HCT116 (cell line): ENCODE measurements at places on chromosomes 5 and 9. TPM values are rescaled to one million over a fixed set of nuclear protein-coding genes. Genes with fewer than 3 reads are reported as not detected.

GRCh38 chr9:100204796-100205195 lies 105.8 kb downstream of the INVS start:
- no peak for DNase-seq

RASEF gene
- 0.12 TPM for total RNA-seq

LECT2 gene
- not detected for total RNA-seq

- peak; percentile 16 for DNase-seq
These were observed 8.7 kb downstream of the NREP start for GRCh38 chr5:111748304-111748763.

DNA sequence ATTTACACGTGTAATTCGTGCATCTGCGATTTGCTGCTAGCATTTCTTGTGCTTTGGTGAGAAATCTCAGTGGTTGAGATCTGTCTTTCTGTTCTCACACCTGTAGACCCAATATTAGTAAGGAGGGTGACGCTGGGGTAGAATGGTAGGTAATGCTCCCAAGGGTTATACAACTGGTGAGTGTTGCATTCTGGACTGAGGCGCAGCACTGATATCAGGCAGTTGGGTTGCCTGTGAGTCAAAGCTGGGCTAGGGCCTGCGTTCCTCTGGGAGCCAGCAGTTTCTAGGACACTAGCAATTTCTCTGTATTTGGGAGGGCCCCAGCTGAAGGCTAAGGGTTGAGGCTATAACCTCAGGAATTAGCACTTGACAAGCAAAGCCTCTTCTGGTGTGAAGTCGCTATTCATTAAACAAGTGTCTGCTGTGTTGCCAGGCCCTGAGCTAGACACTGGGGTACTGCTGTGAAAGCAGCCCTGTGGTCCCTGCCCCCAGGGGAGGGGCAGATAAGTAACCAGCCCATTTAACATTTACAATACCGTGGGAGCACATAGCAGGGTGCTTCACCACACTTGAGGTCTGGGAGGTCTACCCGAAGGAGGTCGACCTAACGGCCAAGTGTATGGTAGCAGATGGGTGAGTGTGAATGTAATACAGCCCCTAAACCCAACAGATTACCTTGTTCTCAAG lies 28.7 kb downstream of the LARP1 start:
- DNase-seq = no peak

DNA sequence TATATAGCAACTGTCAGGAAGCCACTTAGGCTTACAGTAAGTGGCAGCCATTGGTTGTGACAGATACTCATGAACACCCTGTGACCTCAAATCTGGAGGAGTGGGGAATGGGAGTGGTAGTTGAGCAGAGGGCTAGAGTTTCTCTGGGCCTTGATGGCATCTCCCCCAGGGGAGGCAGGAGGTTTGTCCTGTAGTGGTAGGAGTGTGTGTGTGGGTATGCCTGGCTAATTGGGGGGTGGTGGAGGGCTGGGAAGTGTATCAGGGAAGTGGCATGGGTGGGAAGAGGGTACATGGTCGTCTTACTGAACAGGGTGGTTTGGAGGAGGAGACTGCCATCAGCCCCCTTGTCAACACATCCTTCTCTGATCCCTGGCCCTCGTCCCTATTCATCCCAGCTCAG lies 71.5 kb downstream of the PSD2 start:
- no peak for DNase-seq

- DNase-seq = no peak
These were observed 43.2 kb downstream of the KCNT1 start for GRCh38 chr9:135745189-135745588.

- DNase-seq = no peak
These were observed 27.0 kb downstream of the TLE4 start for GRCh38 chr9:79598562-79599345.

CCL27 gene
- total RNA-seq = 1.0 TPM

GRCh38 chr9:93711002-93711401 lies 134.6 kb downstream of the PHF2 start:
- DNase-seq = no peak

GRCh38 chr5:16776611-16777251 lies 159.4 kb downstream of the MYO10 start:
- no peak for DNase-seq

INSL6 gene
- not detected for total RNA-seq

- DNase-seq = no peak
These were observed 43.6 kb downstream of the GADD45G start for GRCh38 chr9:89648247-89649000.

GRCh38 chr9:128919402-128920089 lies 1.2 kb upstream of the PHYHD1 start:
- DNase-seq = no peak

DNA sequence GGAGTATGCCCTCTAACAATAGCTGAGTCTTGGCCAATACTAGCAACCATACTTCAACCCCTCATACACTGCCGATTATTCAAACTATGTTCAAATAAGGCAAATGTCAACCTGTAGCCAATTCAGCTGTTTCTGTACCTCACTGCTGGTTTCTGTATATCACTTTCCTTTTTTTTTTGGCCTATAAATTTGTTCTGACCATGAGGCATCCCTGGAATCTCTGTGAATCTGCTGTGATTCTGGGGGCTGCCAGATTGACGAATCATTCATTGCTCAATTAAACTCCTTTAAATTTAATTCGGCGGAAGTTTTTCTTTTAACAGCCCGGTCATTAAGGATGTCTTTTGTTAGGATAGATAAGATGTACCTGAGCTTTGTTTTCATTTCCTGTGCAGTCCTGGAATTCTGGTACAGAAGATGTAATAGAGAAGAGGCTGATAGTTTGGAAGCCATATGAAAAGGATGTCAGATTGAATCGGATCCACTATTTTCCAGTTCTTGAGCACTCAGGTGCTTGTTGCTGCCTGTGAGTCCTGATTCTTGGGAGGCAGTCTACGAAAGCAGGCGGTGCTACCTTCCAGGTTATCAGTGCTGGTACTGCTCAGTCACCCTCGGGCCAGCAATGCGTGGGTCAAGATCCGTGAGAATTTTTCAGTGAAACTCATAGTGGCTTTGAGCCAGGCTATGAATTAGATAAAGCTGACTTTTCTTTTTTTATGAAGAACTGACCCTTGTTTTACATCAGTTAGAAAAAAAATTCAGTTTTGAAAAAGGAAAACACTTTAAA lies 106.2 kb upstream of the TUT7 start:
- no peak for DNase-seq

DNA sequence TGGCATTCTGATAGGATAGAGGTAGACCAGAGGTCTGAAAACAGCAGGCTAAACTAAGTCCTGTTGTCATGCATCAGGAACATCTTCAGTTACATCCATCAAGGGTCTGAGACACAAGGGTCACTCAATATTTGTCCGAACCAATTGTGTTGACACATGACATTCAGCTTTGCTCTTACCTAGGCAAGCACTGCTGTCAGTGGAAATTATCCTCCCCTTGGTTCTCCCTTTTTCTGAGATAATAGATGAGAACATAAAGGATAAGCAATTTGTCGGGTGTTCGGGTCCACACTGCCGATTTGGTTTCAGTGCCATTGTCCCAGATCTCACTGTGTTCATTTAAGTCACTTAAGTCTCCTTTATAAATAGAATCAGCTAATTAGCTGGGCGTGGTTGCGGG lies 148.3 kb upstream of the MSX2 start:
- DNase-seq = no peak

WNK2 gene
- total RNA-seq = 24.4 TPM

- no peak for DNase-seq
These were observed 21.0 kb upstream of the OBP2B start for GRCh38 chr9:133230093-133230492.

TNFSF15 gene
- not detected for total RNA-seq

FST gene
- total RNA-seq = 0.34 TPM
